ENCODE measurements at places on chromosomes 5 and 9.

DNA sequence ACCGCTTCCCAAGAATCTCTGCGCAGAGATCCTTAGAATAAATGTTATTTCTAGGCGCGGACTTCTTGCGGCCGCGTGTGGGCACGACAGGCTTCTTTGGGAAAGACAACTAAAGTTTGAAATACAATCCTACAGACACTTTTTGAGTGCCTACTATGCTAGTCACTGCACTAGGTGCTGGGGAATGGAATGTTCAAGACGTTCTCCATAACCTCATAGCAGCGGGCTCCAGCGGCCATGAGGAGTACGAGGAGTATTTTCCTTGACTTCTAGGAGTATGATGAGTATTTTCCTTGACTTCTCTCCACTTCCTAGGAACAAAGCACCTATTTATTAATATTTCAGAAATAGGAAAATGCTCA is 636 bp upstream of the PWWP2A start:
- no peak for DNase-seq

DNA sequence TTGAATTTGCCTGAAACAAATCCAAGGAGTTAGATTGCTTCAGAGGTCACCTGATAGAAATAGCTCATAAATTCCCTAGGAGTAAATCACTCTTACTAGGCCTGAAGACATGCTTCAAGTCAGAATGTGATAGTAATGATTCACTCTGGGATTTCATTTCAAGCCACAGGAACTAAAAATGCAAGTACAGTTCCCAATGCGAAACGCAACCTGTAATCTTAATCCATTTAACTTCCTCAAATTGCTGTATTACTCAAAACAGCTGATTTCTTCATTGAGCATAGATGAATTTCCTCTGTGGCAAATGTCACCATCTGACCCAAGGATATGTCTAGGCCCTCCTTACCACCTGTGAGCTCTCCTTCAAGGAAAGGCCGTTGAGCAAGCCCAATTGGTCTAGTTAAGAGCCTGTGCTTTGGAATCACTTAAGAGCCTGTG is 32.1 kb upstream of the IL6ST start:
- DNase-seq = no peak

DNA sequence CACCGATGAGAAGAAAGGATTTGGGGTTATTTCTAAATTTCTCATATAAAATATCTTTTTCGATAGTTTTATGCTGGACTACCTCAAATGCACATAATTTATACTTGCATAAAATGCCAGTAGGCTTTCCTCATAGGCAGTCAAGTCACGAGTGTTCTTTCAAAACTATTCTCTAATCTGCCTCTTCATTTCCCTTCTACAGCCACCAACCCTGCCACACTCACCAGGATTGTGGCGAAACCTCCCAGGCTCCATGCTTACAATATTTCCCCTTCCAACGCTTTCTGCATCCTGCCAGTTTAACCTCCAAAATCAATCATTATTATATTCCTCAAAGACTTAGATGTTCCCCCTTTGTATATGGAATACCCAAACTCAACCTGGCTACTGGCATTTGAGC is 65.4 kb downstream of the FRMD3 start:
- DNase-seq = no peak

DNA sequence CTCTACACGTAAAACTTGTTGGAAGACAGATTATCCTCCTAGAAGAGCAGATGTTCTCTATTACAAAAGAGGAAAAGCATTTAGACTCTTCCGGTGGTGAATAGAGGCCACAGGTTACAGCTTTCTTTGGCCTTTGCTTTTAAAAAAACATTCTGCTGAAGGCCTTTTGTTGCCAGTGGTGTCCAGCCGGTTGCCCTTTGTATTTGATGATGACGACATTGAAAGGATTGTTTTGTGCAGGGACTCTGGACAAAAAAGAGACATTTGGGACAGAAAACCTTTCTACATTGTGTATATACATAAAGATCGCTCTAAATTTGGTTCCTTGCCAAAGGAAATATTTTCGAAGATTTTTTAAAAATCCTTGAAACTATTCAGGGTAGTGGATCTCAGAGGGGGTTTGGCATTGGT is 180.3 kb downstream of the C9orf152 start:
- no peak for DNase-seq

DNA sequence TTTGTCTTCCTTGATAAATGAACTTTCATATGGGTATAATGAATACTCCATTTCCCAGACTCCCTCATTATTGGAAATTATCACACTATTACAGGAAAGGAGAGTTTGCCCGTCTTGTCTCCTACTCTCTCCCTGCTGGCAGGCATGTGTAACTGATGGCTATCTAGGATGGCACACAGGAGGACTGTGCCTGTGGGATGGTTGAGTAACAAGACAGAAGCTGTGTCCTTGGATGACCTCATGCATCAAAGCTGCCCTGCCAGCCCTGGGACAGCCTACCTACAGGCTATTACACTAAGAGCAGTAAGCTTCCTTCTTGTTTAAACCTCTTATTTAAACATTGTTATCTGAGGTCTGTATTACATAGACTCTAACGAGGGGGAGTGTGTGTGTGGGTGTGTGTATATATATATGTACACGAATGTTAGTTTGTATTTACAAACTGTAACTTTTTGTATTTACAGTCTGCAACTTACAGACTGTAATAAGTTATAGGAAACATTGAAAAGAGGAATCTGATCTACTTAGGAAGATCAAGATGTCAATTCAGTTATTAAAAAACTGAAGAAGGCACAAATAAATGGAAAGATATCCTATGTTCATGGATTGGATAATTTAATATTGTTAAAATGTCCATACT is 247.6 kb upstream of the ACO1 start:
- no peak for DNase-seq

GRCh38 chr5:31476738-31477141 is 55.2 kb downstream of the DROSHA start:
- DNase-seq = peak; percentile 34
